Stimulated activated CD4-positive, alpha-beta T cell treated with anti-CD3 and anti-CD28 coated beads, Interleukin-1b, Interleukin-23, amount 100 ng/mL, for 48 hours (primary cell): ENCODE measurements at places on chromosomes 1 and 21.

DNA sequence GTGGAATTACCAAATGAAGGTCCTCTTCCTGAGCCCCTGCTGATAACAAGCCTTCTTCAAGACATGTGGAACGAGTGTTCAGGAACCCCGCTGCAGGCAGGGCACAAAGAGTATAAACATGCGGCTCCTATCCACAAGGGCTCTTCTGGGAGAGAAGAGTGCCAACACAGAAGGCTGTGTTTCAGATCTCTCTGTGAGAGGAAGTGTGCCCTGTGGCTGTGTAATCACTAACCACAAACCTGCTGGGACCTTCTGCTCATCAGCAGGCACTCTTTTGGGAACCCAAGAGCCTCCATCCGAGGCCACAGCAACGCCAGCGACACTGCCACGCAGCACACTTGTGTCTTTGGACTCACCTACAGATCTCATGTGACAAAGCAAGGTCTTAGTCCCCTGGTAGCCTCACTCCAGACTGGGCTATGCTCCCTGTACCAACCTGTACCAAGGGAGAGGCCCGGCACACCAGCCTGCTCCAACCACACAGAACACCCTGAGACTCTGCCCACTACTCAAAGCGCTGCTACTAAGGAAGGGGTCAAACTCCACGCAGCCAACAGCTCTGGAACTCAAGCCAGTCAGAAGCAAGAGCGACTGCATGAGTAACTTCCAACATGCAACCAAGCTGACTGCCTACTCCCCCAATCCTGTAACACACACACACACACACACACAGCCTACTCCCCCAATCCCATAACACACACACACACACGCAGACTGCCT is 7.8 kb downstream of the PTTG1IP start:
- DNase-seq: peak; percentile 51

DNA sequence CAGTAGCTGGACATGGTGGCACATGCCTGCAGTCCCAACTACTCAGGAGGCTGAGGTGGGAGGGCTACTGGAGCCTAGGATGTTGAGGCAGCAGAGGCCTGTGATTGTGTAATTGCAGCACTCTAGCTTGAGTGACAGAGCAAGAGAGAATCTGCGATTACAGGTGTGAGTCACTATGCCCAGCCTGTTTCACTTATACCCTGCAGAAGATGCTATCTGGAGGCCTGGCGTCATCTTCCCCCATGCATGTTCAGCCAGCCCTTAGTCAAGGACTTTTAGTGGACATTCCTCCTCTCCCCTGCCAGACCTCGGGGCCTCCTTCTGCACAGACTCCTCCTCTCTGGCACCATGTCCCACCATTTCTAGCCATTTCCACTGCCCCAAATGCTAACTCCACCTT is 36.3 kb upstream of the RCC2 start:
- DNase-seq: peak; percentile 3

- DNase-seq: no peak
Observed at GRCh38 chr21:45950740-45951515, 30.6 kb upstream of the COL6A1 start.

- DNase-seq: no peak
Observed at GRCh38 chr1:201268604-201269151, 14.6 kb upstream of the PKP1 start.

GRCh38 chr1:230123280-230124185 is 56.5 kb downstream of the GALNT2 start:
- DNase-seq: peak; percentile 40

DNA sequence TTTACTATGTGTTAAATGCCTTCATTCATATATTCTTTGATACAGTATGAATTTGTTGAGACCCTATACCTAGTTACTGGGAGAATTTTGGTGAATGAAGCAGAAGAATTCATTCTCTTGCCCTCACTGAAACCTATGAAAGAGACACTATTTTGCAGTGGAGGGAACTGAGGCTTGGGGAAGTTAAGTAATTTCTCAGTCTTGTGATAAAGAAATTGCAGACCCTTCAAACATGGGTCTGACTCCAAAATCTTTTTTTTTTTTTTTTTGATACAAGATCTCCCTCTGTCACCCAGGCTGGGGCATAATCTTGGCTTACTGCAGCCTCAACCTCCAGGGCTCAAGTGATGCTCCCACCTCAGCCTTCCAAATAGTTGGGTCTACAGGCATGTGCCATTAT is 132.1 kb downstream of the DNM3 start:
- DNase-seq: no peak

GRCh38 chr1:12760256-12760795 is 13.2 kb upstream of the PRAMEF12 start:
- DNase-seq: no peak

DNA sequence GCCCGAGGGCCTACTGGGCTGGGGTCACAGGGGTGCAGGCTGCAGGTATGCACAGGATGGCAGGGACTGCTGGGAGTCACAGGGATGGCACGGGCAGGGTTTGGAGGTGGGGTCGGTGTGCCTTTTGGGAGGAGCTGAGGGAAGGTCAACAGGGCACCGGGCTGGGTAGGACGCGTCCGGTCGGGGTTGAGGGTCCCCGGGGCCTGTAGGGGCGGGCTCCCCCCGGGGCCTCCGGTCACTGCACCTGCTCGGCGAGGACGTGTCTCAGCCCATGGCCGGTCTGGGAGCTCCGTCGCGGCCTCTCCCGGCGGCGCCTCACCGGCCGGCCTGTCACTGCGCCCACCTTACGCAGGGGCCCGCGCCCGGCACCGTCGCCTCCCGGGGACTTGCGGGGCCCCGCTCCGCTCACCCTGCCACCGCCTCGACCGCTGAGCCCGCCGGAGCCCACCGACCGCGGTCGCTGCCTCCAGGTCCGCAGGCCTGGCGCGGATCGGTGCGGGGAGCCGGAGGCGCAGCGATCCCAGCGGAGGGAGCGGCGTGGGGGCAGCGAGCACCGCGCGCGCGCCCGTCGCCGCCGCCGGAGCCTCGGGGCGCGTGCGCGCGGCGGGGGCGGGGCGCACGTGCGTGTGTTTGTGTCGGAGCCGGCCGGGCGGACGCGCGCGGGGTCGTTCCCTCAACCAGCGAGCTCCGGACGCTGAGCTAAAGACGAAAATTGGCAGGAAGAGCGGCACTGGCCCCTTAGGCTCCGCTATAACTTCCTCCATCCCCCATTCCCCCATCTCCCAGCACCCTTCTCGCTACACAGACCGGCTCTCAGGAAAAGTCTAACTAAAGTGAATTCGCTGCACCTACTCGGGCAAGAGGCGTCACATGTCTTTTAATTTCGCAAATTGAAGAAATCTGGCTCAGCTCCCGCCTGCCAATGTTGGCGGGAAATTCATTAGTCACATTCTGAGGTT is at the start of gene AMIGO1:
Gene AMIGO1 (minus strand): TSS at position 552 of the 959 bp plus-strand sequence. CDS start 815 bp downstream, outside the sequence.
- peak; percentile 44 for DNase-seq

- DNase-seq: no peak
Observed at GRCh38 chr1:156069490-156070455, 8.8 kb downstream of the RAB25 start.

- DNase-seq: no peak
Observed at GRCh38 chr1:12342401-12343003, 112.7 kb downstream of the VPS13D start.

DNA sequence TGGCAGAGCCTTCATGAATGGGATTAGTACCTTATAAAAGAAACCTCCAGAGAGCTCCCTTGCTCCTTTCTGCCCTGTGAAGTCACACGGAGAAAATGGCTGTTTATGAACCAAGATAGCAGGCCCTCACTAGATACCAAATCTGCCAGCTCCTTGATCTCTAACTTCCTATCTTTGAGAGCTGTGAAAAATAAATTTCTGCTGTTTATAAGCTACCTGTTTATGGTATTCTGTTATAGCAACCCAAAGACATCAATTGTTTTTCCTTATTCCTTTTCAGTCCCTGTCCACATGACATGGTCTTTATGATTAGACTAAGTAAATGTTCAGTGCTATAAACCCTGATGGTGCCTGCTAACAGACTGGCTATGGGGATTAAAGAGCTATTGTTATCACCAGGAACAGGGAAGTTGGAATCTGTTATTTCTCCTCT is 9.7 kb upstream of the STIL start:
- no peak for DNase-seq

DNA sequence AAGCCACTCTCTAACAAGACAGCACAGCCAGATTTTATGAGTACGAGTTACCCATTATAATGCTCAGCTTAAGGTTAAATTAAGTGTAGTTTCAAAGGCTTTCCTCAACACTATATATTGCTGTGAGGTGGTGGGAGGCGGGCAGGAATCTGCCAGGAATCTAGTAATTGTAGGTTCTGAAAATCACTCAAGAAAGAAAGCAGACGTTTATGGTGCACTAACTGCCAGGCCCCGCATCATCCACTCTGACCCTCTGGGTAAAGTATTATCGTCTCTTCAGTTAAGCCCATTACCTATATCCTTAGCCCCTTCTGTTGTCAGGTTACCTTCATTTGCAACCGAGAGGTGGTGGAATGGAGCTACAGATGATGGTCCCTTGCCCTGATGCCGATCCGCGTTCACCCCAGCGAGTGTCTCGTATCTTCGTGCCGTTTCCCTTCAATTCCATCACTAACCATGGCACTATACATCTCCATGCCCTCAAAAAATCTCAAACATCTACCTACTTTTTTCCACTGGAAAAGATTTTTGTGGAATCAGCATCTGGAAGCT is 12.4 kb downstream of the HMGN1 start:
- DNase-seq: no peak

DNA sequence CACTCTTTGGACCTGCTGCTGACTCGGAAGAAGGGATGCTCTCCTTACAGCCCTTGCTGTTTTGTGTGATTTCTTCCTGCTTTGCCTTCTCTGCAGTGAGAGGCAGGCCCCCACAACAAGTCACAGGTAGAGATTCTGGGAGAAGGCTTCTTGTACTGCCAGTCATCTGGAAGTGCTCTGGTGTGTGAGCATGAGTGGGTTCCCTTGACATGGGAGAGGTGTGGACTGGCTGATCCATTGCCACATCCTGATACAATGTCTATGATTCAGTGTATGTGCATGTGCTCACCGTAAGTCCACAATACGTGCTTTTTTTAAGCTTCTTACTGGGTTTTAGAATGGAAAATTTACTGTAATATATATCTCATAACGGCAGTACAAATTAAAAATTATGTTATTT is 46.0 kb upstream of the PLA2G4A start:
- DNase-seq: no peak

DNA sequence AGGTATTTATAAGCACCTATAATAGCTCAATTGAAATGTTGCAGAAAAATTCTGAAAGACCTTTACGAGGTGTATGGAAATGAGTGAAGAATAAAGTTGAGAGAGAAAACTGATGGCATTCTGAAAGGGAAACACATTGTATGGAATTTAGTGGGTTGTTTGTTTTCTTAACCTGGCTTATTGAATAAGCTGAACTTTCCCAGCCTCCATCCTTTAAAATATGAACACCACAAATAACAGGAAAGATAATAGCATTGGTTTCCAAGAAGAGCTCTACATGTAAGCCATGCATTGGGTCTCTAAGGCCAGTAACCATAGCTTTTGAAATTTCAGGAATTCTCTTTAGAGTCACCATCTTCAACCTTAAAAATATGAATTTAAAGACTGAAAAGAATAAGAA is 709.0 kb downstream of the USP25 start:
- no peak for DNase-seq

DNA sequence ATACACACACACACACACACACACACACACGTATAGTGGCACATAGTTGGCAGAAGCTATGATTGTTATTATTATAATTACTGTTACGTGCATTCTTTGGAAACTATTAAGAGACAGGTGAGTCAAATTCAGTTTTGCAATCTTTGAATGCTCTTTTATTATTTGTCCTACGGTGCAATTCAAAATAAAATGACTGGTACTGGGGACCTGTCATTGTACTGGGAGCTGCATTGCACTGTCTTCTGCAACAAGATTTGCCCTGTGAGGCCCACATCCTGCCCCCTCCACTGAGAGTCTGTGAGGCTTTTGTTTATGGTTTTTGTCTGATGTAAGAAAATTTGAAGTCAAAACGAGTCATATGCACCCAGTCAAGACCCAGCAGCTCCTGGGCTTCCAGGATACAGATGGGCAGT is 1.9 kb downstream of the LY9 start:
- peak; percentile 77 for DNase-seq

- DNase-seq: no peak
Observed at GRCh38 chr1:199221371-199222150, 582.7 kb downstream of the PTPRC start.

GRCh38 chr1:58063095-58063494 is 483.4 kb downstream of the OMA1 start:
- no peak for DNase-seq
